ENCODE measurements at places on chromosomes 12 and 14.

DNA sequence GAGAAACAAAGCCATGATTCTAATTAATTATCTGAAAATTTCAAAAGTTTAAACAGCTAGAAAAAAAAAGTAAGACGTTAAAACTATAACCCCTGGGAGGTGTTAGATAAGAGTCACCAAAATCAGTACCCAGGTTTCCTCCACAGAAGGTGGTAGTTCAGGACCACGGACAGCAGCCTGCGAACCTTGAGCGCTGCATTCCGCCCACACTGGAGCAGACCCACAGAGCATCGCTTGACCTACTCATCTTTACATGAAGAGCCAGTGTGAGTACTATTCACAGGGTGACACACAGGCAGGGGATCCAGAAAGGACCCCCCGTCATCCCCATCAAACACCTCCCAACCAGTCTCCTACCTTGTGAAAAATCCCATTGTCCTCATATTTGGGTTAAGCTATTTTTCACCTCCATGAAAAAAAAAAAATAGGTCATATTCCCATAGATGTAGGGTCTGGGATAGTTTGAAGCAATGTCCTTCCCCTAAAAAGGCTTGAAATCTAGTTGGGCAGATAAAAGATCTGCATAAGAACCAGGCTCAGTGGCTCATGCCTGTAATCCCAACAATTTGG is 8.8 kb upstream of the CHGA start:
- DNase-seq = peak; percentile 10

- DNase-seq = no peak
Measured at GRCh38 chr12:2432856-2433255, 361.9 kb upstream of the FKBP4 start.

- no peak for DNase-seq
Measured at GRCh38 chr12:1845886-1846285, 25.5 kb downstream of the LRTM2 start.

GRCh38 chr12:13082861-13083260 is 20.6 kb downstream of the GSG1 start:
- no peak for DNase-seq

DNA sequence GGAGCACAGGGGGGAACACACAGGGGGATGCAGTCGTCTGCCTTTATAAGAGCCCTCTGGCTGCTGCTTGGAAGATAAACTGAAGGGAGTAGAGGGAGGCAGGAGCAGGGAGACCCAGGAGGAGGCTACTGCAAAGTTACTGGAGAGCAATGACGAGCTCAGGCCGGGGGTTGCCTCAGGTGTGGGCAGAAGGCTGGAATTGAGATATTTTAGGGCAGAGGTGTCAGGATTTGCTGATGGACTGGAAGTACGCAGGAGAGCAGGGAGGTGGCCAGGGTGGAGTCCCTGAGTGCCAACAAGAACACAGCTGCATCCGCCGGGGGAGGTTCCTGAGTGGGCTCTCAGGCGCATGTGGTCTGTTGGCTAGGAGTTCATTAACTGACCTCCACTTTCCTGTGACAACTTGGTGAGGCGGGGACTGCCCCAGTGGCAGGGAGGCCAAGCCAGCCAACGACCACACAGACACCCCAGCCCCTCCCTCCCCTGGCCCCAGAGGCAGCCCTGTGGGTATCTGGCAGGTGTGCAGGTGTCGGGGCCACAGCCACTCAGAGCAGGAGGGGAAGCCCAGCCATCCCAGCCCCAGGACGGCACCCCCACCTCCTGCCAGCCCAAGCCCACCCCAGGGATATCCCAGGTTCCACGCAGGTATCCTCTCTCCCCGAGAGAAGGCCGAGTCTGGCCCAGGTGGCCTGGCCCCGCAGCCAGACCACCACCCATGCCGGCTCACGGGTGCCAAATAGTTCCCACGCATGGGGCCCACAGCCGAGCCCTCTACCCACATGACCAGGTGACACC is 85.4 kb downstream of the NCOR2 start:
- DNase-seq = no peak

- DNase-seq = no peak
Measured at GRCh38 chr12:71243370-71243769, 85.6 kb upstream of the TSPAN8 start.

DNA sequence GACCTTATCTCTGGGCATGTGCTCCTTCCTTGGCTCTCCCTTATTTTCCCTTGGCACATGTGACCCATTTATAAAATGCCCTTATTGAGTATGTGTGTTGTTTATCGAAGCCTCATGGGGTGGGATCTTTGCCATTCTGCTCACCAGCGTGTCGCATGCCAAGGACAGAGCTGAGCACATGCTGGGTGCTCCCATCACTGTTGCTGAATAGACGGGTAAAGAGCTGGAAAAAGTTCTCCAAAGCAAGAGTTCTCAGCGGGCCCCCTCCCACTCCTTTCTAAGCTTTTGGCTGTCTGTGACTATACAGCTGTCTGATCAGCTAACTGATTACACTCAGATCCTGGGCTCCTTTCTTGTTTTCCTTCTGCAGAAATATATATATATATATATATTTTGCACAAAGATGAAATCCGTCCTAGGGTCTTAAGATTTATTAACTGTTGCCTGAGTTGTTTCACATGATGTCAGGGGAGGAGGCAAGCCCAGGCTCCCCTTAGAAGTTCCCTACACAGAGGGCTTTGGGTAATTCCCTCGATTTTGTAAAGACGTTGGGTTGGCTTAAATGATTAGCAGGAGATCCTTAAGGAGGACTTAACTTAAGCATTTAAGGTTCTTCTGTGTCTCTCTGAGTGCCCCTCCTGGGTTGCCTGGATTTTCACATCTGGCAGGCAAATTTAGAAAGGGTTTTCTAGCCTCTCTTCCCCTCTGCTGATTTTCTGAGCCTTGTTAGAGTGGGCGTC is 71.6 kb downstream of the TMEM132C start:
- DNase-seq = no peak

DNA sequence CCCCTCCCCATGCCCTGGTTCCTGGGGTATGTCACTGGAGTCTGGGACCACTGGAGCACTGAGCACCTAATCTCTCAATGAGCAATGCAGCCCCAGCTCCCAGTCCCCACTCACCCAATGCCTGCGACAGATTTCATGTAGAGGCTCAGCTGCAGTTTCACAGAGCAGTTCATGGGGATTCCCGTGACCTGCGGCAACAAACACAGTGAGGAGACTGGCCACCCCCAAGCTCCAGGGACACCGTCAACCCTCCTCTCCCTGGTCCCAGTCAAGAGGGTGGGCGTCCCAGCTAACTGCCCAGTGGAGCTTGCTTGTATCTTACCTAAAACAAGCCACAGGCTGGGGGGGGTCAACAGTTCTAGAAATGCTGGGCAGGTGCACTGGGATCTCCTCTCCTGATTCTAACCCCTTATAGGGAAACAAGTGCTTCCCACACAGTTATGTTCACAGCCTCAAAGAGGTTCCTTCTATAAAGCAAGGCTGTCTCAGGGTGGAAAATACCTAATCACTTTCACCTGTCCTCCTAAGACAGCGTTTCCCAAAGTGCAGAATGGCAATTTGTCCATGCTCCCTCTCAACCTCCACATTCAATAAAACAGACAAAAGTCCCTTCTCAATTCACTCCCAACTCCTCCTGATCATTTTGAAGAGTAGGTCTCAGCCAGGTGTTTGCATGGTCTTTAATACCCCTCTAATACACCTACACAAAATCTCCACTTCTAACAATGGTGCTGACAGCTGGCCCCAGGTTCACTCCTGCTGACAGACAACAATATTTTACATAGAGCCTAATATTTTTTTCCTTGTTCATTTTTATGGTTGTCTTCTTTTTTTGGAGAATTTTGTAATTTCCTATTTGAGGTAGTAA is 68.3 kb downstream of the SCARB1 start:
- DNase-seq = no peak

GRCh38 chr12:50635364-50635763 is 128.5 kb upstream of the ATF1 start:
- peak; percentile 81 for DNase-seq

DNA sequence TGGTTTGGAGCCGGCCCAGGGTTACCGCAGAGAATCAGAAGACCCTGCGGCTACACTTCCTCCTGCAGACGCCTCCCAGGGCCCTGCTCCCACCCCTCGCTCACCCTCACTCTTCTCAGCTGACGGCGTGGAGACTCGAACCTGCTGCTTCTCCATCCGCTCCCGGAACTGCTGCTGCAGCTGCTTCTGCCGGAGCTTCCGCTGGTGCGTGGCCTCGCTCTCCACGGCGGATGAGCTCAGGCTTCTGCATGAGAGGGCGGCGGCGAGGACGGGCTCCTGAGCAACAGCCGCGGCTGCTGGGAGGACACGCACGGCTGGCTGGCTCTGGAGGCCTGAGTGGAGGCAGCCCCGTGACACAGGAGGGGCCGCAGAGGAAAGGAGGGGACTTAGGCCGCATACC is 33.3 kb downstream of the RAD52 start:
- DNase-seq = peak; percentile 71

DNA sequence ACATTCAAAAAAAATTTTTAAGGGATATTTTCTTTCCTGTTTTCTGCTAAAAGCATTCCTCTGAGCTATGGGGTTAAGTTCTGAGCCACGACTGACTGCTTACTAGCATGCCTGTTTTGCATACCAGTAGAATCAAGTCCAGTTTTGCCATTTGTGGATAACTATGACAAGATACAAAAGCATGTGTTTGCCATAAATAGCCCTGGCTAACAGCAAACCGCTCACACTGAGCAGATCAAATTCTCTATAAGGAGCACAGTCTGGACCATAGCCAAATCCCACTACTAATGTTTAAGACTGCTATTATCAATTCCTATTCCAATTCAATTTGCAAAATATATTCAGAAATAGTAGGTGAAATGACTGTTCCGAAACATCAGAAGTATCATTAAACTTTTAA is 3.2 kb downstream of the CFL2 start:
- no peak for DNase-seq

- DNase-seq = no peak
Measured at GRCh38 chr12:62925680-62926079, 9.3 kb downstream of the PPM1H start.

DNA sequence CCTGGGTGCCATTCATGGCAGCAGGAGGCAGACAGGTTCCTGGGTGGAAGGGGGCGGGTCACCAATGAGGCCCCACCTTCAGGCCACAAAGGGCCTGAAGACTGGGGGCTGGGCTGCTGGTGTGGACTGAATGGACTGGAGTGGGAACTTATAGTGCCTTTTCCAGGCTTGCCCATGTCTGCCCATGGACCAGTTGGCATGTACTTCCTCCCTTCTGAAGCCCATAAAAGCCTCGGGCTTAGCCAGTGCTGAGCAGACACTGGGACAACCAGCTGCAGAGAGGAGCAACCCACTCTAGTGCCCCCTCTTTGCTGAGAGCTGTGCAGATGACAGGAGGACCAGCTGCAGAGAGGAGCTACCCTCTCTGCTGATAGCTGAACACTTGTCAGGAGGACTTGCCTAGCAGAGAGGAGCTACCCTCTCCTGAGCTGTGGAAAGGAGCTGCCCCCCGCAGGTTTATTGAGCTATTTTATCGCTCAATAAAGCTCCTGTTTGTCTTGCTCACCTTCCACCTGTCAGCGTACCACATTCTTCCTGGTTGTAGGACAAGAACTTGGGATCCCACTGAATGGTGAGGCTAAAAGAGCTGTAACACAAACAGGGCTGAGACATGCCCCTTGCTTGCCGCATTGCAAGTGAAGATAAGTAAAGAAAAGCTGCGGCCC is 34.0 kb downstream of the APAF1 start:
- no peak for DNase-seq

DNA sequence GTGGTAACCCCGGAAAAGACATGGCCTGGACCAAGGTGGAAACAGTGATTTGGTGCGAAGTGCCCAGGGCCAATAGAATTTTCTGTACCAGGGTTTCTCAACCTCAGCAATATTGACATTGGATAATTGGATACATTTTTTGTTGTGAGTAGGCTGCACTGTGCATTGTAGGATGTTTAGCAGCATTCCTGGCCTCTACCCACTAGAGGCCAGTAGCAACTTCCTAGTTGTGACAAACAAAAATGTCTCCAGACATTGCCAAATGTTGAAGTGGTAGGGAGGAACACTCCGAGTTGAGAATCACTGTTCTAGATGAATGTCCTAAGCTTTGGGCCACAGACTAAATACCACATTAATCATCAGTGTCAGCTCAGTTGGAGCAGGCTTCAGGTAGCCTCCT is 6.2 kb upstream of the CGRRF1 start:
- no peak for DNase-seq

DNA sequence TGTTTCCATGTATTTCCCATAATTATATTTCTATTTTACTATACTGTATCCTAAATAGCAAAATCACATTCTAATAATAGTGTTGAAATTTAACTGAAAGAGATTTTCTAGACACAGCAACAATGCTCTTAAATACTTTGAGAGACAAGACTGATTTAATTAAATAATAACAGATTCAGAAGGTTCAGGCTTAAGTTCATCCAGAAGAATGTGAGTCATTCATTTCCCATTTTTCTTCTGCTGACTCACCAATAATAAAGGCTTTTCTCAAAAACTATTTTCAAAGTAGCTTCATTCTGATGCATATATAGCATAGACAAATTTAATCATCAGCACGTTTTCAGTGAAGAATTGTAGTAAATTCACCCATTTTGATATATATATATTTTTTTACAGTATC is 481.4 kb downstream of the MDGA2 start:
- no peak for DNase-seq

DNA sequence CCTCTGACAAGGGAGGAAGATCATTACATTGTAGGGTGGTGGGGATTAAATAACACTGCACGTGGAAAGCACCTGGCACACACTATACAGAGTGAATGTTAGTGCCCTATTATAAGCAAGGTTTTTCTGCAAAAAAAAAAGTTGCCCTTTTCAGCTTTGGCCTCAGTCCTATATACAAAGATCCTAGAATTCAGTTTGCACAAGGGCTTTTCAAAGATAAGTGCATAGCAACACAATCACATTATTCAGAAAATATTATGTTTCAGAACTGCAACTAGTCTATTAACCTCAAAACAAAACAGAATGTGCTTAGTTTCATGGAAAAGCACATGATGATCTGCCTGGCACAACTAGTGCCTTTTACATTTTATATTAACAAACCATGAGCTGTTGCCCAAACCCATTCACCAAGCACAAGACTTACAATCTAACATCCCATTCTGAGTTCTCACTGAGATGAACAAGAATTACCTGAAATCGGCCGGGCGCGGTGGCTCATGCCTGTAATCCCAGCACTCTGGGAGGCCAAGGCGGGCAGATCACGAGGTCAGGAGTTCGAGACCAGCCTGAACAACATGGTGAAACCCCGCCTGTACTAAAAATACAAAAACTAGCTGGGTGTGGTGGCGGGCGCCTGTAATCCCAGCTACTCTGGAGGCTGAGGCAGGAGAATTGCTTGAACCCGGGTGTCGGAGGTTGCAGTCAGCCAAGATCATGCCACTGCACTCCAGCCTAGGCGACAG is 1.8 kb downstream of the TM7SF3 start:
- peak; percentile 7 for DNase-seq

GRCh38 chr12:57240066-57240921 is 10.7 kb downstream of the STAC3 start:
- peak; percentile 38 for DNase-seq

- DNase-seq = no peak
Measured at GRCh38 chr14:68796418-68797101, 3.7 kb upstream of the ZFP36L1 start.

All from thyroid gland (tissue), 4 donors.